ENCODE measurements at places on chromosomes 4 and X.
A peak's percentile ranks its signal among the peaks of the same experiment; 100 is the strongest.

GRCh38 chr4:113822555-113823290 is 61.2 kb upstream of the CAMK2D start:
- DNase-seq = no peak

DNA sequence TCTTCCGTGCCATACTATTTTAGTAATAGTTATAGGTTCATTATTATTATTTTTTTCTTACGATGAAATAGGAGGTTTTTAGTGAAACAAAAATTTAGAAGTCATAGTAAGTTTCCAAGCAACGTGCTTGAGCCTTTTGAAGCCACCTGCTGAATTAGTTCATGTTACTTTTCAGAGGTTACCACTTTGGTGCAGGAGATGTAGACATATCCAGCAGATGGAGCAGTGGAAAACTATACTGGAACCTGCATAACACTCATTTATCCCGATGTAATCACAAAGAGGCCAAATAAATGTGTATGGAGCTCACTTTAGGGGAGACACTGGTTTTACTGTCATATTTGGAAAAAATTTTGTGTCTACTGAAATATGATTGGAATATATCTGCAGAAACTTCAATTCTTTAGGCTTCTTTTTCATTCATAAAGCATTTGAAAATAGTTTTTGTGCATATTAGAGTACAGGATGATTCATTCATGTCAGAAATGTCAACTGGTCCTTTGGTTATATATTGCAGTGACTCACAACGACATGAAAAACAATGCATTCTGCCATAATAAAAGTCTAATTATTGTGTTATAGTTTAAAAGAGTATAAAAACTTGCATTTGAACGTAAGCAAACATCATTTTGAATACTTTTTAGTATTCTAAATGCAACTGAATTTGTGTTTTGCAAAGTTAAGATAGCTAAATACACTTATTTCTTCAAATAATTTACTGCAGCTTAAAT is 2182.9 kb upstream of the TENM3 start:
- DNase-seq = no peak

DNA sequence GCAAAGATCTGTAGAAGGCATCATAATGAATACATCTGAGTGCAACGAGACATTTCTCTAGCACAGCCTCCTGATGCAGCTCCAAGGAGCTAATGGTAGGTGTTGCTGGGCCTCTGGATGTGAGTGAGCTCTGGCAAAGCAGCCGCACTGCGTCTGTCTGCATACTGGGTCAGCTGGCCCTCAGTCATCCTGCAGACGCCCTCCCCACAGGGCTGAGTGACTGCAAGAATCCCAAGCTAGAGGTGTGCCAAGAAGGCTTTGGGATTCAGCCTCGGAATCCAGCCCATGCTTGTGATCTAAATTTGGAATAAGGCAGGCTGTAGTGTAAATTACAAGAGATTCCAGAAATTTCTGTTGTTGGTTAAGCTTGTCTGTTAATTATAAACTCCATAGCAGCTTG is 18.5 kb downstream of the HERC3 start:
- DNase-seq = no peak

DNA sequence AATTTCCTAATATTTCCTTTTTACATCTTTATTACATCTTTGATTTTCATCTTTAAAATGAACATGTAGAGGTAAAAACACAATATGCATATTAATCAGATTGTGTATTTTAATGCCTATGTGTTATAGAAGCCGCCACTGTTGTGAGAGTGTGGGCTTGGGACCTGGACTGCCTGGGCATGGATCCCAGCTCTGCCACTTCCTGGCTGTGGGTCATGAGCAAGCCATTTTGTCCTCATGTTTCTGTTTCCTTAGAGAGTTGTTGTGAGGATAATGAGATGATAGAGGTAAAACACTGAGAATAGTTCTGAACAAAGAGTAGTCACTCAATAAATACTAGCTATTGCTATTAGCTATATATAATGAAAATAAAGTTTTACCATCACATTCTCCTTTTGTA is 38.4 kb upstream of the SCOC start:
- no peak for DNase-seq

- DNase-seq = peak; percentile 44
These were observed 65.1 kb downstream of the PPP3CA start for GRCh38 chr4:101282076-101282844.

GRCh38 chrX:87679849-87680248 is 162.2 kb downstream of the KLHL4 start:
- DNase-seq = no peak

- no peak for DNase-seq
These were observed 19.7 kb downstream of the VSIG1 start for GRCh38 chrX:108064613-108065012.

DNA sequence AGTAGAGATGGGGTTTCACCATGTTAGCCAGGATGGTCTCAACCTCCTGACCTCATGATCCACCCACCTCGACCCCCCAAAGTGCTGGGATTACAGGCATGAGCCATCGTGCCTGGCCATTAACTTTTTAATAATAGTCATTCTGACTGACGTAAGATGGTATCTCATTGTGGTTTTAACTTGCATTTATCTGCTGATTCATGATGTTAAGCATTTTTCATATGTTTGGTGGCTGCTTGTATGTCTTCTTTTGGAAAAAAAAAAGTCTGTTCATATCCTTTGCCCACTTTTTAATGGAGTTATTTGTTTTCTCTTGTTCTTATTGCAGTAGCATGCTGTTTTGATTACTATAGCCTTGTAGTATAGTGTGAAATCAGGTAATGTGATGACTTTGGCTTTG is 45.8 kb downstream of the ANXA10 start:
- no peak for DNase-seq

DNA sequence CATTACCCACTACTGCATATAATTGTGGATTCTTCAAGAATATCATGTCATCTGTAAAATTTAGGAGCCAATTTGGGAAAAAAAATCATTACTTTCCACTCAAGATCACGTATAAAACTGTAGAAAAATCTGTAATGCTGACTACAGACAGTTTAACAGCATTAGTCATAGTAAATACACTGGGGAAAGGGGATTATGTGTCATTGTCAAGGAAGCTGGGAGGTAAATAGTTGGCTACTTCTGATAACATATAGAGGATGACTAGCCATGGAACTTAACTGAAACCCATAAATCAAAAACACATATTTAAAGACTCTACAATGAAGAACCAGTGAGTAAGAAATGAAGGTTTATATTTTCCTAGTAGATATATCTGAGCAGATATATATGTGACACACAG is 1666.4 kb upstream of the IGFBP7 start:
- DNase-seq = no peak

DNA sequence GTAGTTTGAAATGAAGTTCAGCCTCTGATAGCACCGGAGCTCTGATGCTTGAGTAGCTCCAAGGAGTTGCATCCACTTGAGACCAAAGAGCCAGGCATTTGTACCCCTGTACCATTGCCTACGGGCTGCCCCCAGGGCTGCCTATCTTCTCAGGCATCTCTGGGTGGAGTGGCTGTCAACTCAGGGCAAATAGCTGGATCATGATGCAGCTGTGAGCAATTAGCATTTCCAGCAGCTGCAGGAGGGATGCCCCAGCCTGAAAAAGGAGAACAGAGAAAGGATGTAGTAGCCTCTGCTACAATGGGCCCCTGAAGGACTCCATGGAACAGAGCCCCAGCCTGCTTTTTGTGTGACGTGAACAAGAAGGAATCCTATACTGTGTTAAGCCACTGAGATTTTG is 492.6 kb downstream of the BCOR start:
- DNase-seq = no peak

- DNase-seq = no peak
These were observed 183.2 kb upstream of the WDFY3 start for GRCh38 chr4:85149676-85150075.
